Mammary epithelial cell (primary cell): ENCODE measurements at places on chromosomes 12 and 14.

GRCh38 chr12:124769163-124769530 is 94.5 kb downstream of the SCARB1 start:
- no peak for DNase-seq

GRCh38 chr14:22820731-22821130 is 5.5 kb upstream of the SLC7A7 start:
- peak; percentile 63 for DNase-seq

GRCh38 chr12:31626270-31626995 is 33.1 kb upstream of the ETFBKMT start:
- DNase-seq, result peak; percentile 40

GRCh38 chr14:54599966-54600716 is 33.2 kb downstream of the SAMD4A start:
- peak; percentile 20 for DNase-seq

GRCh38 chr12:22318108-22318737 is 16.3 kb downstream of the ST8SIA1 start:
- peak; percentile 30 for DNase-seq

- DNase-seq, result no peak
Observed at GRCh38 chr12:76940671-76941445, 62.0 kb upstream of the CSRP2 start.

GRCh38 chr14:79011091-79011919 is 841.1 kb downstream of the NRXN3 start:
- DNase-seq, result peak; percentile 89

DNA sequence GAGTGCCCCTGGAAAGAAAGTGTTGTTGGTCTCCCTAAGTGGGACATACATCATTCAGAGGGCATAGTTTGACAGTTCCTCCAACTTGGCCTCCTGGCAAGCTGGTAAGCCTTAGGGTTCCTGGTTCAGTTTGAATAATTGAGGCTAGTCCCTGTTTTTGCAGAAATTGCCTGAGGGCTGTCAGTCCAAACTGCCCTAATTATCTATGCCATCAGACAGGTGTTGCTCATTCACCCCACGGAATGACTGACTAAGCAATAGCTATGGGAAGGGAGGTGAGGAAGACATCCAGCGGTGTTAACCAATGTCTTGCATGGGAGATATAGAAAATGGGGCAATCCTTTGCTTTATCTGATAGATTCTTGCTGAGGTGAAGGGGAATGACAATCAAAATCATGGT is 37.6 kb downstream of the SPTSSA start:
- peak; percentile 6 for DNase-seq

- no peak for DNase-seq
Observed at GRCh38 chr14:57797160-57797559, 68.7 kb downstream of the SLC35F4 start.

DNA sequence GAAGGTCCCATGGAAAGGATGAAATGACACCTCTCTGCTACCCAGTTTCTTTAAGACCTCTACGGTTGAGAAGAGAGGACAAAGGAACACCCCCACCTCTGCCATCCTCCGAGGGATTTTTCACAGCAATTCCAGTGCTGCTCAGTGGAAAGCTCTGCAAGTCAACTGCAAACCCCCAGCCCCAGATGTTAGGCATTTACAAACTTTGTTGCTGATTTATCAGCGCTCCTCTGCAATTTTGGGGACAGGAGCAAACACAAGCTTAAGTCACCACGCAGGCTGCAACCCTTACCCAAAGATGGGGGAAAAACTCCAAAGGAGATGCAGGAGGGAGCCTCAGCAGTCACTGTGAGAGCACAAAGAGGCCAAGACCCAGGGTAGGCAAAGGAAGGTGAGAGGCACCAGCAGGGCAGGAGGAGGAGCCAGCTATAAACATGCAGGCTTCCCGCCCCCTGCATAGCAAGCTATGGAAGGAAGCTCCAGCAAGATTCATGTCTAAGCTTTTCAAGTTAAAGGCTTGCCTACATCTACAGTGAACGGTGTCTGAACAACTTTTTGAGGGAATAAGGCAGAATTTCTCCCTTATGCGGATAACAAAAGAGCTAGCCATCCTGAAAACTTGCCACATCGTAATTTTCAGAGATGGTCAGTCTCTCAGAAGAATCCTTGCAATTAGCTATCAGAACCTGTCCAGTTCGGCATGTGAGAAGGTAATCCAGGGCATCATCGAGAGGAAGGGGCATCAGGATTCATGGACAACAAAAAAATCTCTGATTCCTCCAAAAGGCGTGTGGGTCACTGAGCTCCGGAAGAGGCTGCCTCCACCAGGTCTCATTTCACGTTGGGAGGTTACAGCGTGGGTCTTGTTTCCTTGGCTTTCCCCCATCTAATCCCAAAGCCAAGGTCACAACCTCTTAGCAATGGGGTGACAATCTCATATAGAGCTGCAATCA is 3.9 kb downstream of the CTDSP2 start:
- DNase-seq, result no peak

- no peak for DNase-seq
Observed at GRCh38 chr14:29925736-29926135, 1.9 kb downstream of the PRKD1 start.

DNA sequence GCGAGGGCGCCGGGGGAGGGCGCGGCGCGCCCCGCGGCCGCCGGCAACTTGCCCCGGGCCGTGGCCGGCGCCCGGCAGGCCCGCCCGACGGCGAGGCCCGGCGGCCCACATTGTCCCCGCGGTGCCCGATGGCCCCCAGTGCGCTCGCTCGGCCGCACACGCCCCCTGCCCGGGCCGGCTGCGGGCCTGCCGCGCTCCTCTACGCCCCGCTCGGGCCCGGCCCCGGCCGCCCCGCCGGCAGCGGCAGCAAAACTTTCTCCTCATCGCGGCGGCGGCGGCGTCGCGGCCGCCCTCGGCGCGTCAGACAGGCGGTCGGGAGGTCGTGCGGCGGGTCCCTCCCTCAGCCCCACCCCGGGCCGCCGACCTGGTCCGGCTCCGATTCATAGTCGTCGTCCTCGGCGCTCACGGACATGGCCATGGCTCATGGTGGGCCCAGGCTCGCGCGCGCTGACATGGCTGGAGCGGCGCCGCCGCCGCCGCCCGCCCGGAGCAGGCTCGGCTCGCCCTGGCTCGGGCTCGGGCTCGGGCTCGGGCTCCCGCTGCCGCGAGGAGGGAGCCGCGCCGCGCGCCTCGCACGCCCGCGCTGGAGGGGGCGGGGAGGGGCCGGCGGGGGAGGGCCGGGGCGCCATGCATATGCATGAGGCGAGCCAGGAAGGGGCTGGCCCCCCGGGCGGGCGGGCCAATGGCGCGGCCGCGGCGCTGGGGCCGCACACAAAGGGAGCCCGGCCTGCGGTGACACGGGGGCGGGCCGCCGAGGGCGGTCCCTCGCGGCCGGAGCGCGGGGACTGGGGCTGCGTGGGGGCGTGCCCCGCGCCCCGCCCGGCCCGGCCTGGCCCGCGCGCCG is 67.1 kb downstream of the RNF34 start:
- peak; percentile 86 for DNase-seq

GRCh38 chr12:12916135-12916944 is 25.0 kb downstream of the GPRC5A start:
- peak; percentile 54 for DNase-seq

DNA sequence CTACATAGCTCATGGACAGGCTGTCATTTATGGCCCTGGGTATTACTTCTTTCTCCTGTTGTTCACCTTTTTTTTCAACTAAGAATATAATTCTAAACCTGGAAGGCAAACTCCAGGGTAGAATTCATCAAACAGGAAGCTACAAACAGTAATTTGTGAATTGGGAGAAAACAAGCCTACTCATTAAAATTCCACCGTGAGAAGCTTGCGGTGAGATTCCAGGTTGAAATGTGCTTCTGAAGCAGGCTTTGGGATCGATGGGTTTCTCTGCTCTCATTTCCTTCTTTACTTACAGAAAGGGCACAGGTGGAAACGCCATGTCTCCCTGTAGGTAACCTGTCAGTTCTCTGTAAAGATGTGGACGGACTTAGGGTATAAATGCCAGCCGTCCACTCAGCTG is 257.5 kb downstream of the TMEM132C start:
- DNase-seq, result no peak

- DNase-seq, result no peak
Observed at GRCh38 chr12:129082441-129082840, 229.2 kb downstream of the GLT1D1 start.

GRCh38 chr14:91919814-91920213 is 27.7 kb downstream of the FBLN5 start:
- DNase-seq, result no peak

GRCh38 chr14:22929961-22930364 is 787 bp upstream of the PRMT5 start:
- DNase-seq, result no peak

GRCh38 chr12:94650143-94651056 is at the start of gene TMCC3:
TSS of gene TMCC3 (minus strand) at chr12:94650557. CDS start at chr12:94650430, 127 bp downstream.
- DNase-seq, result peak; percentile 68

DNA sequence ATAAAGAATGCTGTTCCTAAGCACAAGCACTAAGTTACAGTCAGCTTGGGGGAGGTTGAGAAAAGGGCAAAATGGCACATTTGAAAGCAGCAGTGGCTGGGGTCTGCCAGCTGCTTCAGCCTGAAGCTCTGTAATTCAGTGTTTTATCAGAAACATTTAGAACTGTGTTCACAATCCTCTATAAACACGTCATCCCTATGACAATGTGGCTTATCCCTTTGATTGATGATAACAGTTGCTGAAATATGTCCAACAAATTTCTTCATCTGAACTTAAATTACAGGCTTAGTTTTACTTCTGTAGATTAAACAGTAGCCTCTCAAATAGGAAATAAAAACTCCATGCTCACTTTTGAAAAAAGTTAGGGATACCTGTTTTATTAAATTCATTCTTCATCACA is 108.8 kb downstream of the VEZT start:
- no peak for DNase-seq

DNA sequence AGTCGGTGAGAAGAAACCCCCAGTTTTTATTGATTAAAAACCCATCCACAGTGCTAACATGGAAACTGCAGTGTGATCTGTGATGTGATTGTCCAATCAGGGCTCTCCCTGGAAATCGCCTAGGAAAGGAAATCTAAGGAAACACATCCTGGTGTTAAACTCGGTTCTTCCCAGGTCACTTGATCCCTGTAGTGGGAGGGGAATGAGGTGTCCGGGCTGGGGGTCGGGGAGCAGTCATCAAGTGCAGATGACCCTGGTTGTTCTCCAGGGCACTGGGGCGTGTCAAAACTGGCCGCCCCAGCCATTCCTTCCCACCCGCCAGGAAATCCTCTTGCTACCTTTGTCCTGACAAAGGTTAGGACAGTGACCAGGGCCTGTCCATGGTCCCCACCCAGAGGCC is 20.8 kb downstream of the RAB35 start:
- DNase-seq, result no peak

- DNase-seq, result peak; percentile 99
Observed at GRCh38 chr12:28057856-28058615, 85.5 kb upstream of the PTHLH start.

DNA sequence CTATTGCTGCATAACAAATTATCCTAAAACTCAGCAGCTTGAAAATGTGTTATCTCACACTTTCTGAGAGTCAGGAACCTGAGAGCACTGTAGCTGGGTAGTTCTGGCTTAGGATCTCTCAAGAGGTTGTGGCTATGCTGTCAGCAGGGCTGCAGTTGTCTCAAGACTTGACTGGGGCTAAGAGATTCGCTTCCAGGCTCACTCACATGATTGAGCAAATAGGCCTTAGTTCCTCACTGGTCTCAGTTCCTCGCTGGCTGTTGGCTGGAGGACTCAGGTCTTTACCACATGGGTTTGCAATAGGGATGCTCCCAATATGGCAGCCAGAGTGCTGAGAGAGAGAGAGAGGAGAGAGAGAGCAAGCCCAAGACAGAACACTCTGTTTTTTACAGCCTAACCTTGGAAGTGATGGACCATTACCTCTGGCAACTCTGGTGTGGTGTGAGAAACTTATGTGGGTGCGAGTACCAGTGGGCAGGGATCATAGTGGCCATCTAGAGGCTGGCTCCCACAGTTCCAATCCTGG is 15.9 kb upstream of the DHRS2 start:
- DNase-seq, result no peak

- no peak for DNase-seq
Observed at GRCh38 chr14:99192830-99193229, 79.2 kb downstream of the BCL11B start.

- no peak for DNase-seq
Observed at GRCh38 chr14:99261912-99262787, 9.8 kb downstream of the BCL11B start.
